ENCODE measurements at places on chromosomes 5 and 9.

GRCh38 chr5:173328844-173329490 is 753 bp upstream of the STC2 start:
- DNase-seq: no peak

DNA sequence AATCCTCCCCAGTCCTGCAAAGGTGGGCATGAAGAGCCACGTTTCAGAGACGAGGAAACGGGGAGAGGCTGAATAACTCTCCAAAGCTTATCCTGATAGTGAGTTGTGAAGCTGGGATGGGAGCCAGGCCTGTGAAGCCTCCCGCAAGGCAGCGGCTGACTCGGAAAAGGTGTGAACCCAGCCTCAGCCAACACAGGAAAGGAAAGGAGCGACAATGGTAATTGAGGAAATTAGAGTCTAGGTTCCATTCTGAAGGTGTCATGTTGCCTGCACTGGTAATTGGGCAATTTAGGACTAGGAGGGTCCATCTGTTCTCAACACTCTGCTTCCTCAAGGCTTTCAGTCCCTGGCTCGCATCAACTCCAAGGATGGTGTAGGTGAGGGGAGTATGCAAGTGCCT is 83.4 kb downstream of the LIFR start:
- no peak for DNase-seq

GRCh38 chr9:115117999-115118878 is at the start of gene TNC:
TSS of gene TNC (minus strand) at chr9:115118157. CDS start at chr9:115091018, 27,139 bp downstream.
- DNase-seq: no peak

GRCh38 chr5:27773166-27773565 is 734.8 kb upstream of the CDH9 start:
- no peak for DNase-seq

DNA sequence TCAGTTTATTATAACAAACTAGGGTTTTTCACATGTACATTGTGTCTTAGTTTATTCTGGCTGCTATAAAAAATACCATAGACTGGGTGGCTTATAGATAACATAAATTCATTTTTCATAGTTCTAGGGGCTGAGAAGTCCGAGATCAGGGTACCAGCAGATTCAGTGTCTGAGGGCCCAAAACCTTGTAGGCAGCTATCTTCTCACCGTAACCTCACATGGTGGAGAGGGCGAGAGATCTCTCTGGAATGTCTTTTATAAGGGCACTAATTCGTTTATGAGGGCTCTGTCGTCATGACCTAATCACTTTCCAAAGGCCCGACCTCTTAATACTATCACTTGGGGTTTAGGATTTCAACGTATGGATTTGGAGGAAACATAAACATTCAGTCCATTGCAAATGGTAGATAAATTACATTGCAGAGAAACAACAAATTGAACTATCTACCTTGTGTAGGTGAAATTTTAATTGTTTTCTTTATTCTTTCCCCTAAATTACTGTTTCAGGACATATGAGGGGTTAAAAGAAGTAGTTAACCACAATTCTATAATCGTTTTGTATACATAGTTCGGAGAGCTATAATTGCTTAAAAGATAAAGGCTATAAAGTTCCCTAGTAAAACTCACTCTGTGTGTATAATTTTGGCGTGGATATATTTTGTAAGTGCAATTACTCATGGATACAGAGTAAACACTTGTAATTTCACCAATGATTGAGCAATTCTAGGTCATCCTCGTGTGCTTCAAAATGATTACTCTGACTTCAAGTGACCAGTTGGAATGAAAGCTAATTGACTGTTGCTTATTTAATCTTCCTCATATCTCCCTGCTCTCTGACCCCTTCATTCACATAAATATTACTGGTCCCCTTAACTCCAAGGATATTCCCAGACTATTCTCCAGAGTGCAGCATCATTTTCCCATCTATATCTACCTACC is 247.5 kb upstream of the TMEM161B start:
- no peak for DNase-seq

DNA sequence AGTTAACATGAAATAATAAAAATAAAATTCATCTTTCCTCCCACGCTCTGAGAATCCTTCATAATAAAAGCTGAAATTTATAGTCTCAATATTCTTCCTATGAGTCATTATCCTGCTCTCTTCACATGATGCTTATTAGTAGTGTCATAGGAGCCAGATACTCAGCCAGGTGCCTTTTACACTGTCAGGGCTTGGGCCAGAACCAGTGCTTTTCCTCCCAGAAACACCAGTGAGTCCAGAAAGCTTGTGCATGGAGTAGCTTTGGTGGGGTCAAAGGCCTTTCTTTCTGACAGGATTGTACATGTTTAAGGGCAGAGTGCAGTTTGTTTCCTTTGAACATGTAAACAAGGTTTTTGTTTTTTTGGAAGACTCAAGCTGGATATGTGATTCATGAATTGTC is 6.8 kb downstream of the LSM11 start:
- no peak for DNase-seq

DNA sequence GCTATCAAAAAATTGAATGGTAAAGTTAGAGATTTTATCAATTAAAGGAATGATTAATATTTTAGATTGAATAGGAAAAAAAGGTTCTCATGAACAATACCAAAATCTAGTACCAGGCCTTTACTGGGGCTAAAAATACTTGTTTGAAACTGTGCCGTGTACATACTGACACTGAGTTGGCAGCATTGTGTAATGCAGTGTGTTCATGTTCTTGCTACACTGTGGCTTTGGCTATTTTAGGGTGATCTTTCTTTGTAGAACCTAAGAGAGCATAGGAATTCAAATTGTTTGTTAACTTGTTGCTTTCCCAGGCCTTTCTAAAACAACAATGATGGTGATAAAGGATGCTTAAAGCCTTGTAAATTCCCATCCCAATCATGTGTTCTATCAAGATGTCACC is 80.9 kb downstream of the KIF4B start:
- DNase-seq: no peak
